ENCODE measurements at places on chromosomes 5 and 9.

- DNase-seq = no peak
These were observed 563.9 kb upstream of the ADAMTS16 start for GRCh38 chr5:4576161-4576748.

GRCh38 chr5:136120529-136120928 lies 12.1 kb upstream of the SMAD5 start:
- no peak for DNase-seq

GRCh38 chr9:75870450-75870849 lies 20.0 kb upstream of the PCSK5 start:
- DNase-seq = no peak

DNA sequence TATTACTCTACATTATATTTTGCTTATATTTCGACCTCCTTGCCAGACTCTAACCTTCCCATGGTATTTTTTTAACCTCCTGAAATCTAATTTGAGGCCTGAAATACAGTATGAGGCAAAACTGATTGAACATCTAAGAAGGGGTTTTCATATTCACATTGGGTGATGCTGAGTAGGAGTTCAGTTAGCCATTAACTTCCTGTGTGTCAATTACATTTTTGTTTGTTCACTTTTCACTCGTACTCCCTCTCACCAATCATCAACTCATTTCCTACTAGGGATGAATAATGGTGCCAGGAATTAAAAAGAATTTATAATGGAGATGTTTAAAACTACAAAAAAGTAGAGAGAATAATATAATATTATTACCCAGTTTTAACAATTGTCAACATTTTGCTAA lies 27.6 kb upstream of the GLRA1 start:
- DNase-seq = no peak

DNA sequence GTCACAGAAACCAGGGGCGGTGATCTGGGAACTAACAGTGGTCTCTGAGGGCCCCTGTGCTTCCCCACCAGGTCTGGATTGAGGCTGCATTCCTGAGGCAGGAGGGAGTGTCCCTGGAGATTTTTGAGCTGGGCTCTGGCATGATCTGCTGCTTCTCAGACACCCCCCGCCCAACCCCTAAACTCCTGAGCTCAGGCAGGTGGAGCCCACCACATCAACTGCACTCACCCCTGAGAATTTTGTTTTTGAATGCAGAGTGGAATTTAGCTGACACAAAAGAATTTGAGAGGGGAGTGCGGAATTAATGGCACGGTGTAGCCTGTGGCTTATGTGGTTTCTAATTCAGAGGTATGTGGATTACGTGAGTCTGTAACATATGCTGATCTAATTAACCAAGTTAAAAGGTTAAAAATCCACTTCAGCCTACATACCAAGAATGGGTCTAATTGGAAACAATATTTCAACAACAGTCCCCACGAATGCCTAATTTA lies 23.9 kb upstream of the CTSL start:
- DNase-seq = no peak

DNA sequence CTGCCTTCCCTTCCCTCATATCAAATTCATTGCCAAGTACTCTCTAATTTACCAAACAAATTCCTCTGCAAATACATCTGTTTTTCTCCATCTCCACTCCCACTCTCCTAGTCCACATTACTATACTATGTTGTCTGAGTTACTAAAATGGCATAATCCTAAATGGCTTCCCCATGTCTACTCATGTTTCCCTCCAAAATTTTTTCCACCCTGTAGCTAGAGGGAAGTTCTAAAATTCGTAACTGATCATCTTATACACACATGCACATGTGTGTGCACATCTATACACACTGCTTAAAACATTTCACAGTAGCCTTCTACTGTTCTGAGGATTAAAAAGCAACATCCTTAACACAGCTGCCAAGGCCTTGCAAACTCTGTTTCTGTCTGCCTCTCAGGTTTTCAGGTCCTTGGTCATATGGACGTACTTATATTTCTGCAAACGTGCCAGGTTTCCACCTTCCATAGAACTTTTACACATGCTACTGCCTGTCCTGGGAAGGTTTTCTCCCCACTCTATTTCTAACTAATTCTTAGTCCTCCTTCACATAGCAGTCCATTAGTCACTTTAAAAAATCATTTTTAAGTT lies 140.6 kb downstream of the LURAP1L start:
- no peak for DNase-seq

- DNase-seq = no peak
These were observed 395 bp downstream of the IL33 start for GRCh38 chr9:6216002-6216401.

DNA sequence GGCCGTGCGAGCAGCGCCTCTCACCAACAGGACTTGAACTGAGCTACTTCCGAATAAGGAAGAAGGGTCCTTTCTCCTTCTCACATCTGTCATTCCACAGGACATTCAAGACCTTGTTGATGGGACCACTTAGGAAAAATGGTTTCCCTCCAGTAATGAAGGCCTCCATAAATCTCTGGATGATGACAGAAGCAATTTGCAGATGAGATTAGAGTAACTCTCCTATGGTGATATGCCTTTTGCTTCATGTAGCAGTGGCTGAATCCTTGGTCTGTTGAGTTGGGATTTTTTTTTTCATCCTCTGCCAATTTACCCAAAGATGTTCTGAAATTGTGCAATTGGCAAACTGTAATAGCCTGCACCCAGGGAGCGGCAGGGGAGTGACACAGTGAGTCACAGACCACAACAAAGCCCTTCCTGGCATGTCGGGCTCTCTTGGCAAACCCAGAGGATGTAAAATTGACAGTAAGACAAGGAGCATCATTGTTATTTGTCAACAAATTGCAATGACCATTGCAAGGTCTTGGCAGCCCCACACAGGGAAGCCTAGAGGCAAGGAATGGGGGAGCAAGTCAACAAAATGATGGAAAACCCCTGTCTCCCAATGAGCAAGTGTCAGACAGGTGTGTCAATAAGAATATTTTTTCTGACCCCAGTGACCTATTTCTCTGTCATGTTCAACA lies 275.9 kb downstream of the ACTL7B start:
- DNase-seq = no peak

DNA sequence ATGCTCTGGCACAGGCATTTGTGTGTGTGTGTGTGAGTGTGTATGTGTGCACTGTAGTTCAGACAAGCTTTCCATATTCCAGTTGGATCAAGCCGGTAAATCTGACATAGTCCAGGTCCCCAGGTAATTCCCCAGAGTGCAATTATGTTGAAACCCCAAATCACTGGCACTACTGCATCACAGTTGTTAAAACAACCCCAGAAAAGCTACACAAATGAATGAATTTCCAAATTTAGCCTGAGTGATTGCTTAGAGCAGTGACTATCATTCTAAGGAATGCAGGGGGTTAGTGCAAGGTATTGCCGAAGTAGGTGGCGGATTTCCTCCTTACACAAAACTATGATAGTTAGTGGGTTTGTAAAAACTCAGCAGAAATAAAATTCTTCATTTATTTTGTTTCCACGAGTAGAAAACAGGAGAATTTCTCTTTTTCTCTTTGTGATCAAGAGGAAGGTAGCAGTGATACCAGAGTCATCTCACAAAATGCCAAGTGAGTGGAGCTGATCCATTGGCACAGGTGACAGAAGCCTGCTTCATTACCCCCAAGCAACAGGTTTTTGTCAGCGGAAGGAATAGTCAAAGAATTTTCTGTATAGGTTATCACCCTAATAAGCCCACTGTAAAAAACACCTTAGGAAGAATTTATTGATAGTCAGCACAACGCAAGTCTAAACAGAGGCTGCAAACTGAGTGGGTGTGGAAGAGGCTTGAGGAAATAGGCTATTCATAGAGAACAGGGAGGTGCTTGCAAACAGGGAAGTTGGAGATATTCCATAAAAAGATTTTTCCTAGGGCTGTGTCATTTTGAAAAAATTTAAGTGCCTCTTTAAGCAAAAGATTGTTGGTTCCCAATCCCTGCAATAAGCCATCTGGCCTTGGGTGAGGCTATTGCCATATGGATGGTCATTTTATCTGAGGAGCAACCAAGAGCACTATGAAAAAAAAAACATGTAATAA lies 385.1 kb downstream of the CHSY3 start:
- no peak for DNase-seq

DNA sequence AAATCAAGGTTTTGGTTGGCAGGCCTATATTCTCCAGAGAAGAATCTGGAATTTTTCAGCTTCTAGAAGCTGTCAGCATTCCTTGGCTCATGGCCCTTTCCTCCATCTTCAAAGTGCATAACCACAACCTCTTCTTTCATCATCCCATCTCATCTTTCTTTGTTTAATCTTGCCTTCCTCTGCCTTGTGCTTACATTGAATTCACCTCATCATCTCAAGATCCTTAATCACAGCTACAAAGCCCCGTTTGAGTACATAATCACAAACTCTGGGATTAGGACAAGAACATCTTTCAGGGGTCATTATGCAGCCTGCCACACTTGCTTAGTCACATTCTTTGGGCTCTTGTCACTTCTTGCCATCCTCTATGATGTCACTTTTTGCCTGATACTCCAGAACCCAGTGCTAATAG lies 130.3 kb downstream of the FOXD1 start:
- DNase-seq = no peak

GRCh38 chr5:9241479-9242305 lies 304.2 kb downstream of the SEMA5A start:
- no peak for DNase-seq

- DNase-seq = no peak
These were observed 19.7 kb downstream of the MEGF9 start for GRCh38 chr9:120694559-120694958.

GRCh38 chr5:143758750-143759149 lies 53.2 kb upstream of the HMHB1 start:
- DNase-seq = no peak

GRCh38 chr5:1476181-1476966 lies 31.1 kb upstream of the SLC6A3 start:
- no peak for DNase-seq

DNA sequence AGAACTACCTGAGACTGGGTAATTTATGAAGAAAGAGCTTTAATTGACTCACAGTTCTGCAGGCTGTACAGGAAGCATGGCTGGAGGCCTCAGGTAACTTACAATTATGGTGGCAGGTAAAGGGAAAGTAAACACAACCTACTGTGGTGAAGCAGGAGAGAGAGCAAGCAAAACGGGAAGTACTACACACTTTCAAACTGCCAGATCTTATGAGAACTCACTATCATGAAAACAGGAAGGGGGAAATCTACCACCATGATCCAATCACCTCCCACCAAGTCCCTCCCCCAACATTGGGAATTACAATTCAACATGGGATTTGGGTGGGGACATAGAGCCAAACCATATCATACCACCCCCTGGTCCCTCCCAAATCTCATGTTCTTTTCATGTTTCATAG lies 58.7 kb upstream of the GPR151 start:
- DNase-seq = no peak

DNA sequence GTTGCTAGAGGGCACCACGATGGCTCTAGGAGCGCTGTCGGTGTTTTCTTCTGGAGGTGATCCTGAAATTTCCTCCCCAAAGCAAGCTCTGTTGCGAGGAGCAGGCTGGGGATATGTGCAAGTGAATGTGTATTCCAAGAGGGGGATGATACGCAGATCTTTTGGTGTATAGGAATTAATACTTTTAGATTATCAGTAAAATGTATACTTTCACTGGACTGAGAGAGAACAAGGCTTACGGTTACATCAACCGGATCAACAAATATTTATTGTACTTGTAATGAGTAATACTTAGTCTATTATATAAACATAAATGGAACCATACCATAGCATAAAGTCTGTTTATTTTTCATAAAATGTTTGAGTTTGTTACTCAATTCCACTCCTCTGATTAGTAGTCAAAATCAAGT lies 632 bp upstream of the PRKAA1 start:
- no peak for DNase-seq

DNA sequence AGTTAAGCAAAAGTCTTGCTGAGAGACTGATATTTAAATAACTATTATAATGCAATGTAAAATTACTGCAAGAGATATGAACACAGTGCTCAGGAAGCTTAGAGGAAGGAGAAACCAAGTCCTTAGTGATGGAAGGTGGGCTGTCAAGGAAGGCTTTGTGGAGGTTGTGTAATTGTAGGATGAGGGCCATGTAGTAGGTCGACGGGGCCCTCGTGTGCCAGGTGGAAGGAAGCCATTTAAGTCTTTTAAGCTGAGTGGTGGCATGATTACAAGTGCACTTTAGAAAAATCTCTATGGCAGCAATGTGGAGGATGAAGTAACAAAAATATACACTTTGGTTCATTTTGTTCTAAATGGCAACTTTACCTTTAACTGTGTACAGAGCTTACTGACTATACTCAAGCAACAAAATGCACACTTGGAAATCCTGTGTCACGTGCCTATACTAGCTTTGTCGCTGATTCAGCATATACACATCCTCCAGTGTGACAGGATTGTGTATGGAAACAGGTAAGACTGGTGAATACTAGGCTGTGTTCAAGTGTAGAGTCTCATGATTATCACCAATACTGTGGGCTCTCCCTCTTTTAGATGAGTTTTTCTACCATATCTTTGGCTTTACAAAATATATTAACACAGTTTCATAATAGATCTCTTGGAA lies 78.6 kb downstream of the TMC1 start:
- no peak for DNase-seq

DNA sequence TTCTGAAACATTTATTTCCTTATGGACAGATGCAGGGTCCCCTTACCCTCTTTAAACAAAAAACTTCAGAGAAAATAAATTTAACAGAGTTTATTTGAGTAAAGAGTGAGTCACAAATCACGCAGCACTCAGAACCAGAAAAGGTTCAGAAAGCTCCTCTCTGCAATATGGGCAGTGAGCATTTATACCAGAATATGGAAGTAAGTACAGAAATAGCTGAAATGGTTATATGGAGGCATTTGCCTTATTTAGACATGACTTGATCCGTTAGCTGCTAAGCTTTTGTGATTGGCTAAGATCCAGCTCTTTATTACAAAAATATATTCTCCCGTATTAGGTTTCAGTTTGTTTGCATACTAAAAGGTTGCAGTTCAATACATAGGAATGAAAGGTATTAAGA lies 1554.1 kb downstream of the EFNA5 start:
- DNase-seq = no peak

- no peak for DNase-seq
These were observed 186.7 kb downstream of the NR2F1-AS1 start for GRCh38 chr5:93394301-93394700.

GRCh38 chr9:130659699-130660248 lies 4.6 kb upstream of the PRDM12 start:
- DNase-seq = no peak

- DNase-seq = no peak
These were observed 213.5 kb downstream of the MEF2C start for GRCh38 chr5:88669371-88670050.

DNA sequence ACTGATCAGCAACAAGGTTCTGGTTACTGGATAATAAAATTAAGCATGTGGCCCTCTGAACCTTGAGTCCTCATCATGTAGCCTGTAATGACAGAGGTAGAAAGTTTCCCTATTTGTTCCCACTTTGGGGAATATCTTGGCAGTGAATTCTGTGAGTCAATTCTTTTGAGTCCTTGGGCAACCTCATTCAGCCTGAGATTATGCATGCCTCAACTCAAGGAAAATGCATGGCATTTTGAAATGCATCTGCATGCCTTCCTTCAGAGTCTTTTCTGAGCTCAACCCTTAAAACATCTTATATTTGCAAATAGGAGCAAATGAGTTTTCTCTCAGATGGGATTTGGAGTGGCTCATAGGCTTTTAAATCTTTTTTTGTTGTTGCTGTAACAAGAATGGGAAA lies 218.1 kb upstream of the CD180 start:
- no peak for DNase-seq

All from GM12892 (cell line).